Cardiac fibroblast (primary cell): ENCODE measurements at places on chromosomes 1 and 21.

- DNase-seq = no peak
Observed at GRCh38 chr21:42550817-42551216, 37.2 kb downstream of the SLC37A1 start.

- DNase-seq = no peak
Observed at GRCh38 chr1:32137111-32137510, 29.3 kb downstream of the KPNA6 start.

DNA sequence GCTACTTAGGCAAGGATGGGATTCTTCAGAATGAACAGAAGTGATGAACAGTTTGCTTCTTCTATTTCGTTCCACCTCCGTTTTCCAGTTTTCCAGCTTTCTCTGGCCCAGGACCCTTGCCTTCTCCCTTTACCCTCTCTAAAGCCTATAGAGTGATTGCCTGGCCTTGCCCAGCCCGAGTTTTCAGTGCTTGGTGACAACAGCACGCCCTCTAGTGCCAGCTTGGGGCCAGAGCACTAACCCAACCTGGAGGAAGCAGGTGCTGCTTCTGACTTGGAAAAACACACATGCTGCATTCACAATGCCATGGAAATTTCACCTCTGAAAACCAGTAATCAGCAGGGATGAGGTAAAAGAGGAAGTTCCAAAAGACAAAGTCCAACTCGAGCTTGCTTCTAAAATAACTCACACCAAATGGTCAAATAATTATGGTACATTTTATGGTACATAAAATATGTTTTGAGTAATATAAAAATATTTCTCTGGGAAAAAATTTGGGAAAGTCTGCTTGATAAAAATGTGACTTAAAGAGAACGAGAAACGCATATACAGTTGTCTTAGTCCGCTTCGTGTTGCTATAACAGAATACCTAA is 26.1 kb downstream of the UBE2T start:
- DNase-seq = peak; percentile 80

DNA sequence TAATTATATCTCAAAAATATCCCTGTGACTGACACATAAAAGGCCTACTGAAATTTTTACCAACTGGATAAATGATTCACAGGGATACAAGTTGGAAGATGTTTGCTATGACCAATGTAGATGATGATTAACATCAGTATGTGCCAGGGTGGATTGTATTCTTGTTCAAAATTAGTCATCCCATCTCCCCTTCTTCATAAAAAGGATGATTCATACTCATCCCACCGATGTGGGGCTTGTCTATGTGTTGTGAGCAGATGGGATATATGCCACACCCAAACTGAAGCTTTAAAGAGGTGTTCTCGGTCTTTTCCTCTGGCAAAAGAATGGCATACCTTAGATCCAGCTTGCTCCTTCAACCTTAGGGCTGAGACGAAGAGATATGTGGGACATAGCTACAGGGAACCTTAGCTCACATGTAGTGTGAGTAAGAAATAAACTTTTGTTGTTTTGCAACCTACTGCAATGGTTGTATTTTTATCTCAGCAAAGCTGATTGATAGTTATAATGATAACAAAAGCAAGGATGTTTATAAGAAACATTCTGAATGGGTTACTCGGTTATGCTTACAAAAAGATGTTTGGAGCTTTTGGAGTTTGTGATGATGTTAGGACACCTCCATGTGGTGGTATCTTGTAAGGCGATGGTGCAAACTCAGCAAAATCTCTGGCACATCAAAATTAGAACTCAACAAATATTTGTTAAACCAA is 29.4 kb downstream of the SPATA17 start:
- DNase-seq = peak; percentile 82

GRCh38 chr1:192224396-192224795 is 66.1 kb downstream of the RGS18 start:
- peak; percentile 4 for DNase-seq

DNA sequence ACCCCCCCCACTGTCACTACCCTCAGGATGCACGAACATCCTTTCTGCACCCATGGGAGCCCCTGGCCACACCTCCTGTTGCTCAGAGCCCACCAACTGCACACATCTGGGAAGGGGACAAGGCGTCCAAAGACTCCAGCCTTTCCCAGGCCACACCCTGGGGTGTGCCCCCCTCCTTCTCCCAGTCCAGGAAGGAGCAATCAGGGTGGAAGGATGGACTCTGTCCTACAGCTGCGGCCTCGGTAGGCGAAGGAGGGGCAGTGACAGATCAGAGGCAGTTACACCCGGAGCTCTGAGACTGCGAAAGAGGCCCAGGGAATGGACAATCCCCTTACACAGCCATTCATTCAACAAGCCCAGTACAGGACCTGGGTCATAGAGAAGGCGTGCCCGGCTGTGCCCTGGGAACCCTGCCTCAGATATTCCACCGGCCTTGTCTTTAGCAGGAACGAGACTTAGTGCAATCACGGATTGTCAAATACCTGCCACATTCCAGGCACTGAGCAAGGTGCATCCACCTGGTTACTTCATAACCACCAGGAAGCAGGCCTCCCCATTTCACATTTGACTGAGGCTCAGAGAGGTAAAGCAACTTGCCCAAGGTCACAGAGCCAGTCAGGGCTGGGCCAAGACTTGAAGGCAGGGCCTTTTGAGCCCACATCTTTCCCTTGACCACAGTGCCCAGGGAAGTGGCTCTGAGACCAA is 9.4 kb downstream of the HSPG2 start:
- peak; percentile 60 for DNase-seq

GRCh38 chr21:40972151-40972550 is 125.2 kb upstream of the DSCAM start:
- no peak for DNase-seq

GRCh38 chr1:46757247-46757955 is 38.5 kb upstream of the EFCAB14 start:
- peak; percentile 27 for DNase-seq

DNA sequence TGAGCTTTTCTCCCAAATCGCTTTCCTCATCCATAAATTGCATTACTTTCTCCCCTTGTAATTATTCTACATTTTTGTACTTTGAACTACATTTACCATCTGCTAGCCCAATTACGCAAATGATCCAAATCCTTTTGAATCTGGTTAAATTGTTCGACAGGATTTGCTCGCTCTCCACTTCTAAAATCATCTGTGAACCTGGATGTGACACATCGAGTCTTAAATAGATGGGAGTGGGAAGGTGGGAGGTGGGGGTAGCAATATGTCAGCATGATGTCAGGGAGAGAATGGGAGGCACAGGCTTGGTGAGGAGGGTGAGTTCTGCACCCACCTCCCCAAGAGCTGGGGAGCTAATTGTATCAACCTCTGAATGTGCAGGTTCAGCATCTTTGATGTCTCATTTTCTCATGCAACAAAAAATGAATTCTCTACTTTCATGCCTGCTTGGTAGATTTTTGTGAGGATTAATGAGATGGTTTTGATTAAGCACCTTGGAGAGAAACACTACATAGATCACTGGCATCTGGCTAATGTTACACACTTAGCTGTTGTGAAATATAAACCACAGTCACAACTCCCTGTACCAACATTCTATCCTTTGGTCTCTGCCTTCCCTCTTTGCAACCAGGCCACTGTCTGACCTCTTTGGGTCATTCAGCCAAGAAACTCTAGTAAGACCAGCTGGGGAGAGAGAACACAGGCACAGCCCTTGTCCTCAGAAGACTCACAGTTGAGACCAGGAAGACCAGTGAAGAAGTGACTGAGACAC is 165.1 kb downstream of the DAB1 start:
- no peak for DNase-seq

- DNase-seq = no peak
Observed at GRCh38 chr1:205041001-205041715, 1.9 kb upstream of the CNTN2 start.

GRCh38 chr1:212696721-212697331 is 2.8 kb downstream of the BATF3 start:
- no peak for DNase-seq

- DNase-seq = no peak
Observed at GRCh38 chr1:67632811-67633655, 52.0 kb upstream of the GADD45A start.

- no peak for DNase-seq
Observed at GRCh38 chr1:236882678-236883077, 87.6 kb downstream of the MTR start.

- DNase-seq = no peak
Observed at GRCh38 chr21:45009616-45010015, 64.8 kb upstream of the ADARB1 start.

DNA sequence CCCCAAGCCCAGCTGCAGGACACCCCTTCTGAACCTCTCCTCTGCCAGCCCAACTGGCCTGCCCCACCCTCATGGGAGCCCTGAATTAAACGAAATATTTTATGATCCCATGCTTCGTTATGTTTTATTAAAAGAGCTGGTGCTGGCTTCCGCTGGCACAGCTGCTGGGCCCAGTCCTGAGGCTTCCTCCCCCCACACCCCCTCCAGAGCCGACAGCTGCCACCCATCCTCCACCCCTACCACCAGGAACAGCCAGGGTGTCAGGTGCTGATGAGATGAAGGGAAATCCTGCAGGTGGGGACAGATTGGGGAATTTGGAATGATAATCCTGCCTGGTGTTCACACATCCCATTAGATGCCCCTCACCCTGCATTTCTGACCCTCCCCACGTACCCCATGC is 19.0 kb downstream of the IGSF21 start:
- no peak for DNase-seq

DNA sequence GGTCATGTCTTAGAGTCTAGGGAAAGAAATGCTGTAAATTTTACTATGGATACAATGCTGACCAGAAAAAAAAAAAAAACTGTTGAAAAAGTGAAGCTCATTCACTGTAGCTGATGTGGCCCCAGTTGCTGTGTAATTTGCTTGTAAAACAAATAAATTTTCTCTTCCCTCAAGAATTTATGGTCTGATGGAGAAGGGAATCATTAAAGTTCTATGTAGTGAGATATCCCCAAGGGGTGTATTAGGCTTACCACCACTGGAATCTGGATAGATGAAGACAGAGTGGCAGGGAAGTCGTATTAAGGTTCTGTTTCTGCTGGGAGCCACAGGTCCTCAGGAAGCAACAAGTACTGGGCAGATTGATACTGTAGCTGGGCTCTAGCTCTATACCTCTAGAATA is 860.0 kb downstream of the LTN1 start:
- DNase-seq = peak; percentile 13

GRCh38 chr1:153790313-153790965 is 15.2 kb downstream of the SLC27A3 start:
- peak; percentile 94 for DNase-seq

GRCh38 chr1:234584926-234585325 is 25.1 kb downstream of the IRF2BP2 start:
- DNase-seq = peak; percentile 53

DNA sequence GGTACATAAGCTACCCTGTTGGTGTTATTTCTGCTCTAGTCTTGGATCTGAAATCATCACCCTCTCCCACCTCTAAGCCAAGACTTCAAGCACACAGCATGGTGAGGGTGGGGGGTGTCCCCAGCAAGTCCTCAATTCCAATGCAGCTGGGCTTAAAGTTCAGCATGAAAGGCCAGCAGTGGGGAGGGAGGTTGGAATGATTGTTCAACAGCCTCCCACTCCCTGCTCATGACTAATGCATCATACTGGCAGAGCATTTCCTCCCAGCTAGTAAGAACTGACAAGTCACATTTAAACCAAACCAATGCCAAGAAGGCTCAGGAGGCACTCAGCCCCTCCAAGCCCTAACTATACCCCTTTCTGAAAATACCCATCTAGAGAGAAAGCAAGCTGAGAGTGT is 50.1 kb downstream of the TIAM1 start:
- DNase-seq = peak; percentile 93

DNA sequence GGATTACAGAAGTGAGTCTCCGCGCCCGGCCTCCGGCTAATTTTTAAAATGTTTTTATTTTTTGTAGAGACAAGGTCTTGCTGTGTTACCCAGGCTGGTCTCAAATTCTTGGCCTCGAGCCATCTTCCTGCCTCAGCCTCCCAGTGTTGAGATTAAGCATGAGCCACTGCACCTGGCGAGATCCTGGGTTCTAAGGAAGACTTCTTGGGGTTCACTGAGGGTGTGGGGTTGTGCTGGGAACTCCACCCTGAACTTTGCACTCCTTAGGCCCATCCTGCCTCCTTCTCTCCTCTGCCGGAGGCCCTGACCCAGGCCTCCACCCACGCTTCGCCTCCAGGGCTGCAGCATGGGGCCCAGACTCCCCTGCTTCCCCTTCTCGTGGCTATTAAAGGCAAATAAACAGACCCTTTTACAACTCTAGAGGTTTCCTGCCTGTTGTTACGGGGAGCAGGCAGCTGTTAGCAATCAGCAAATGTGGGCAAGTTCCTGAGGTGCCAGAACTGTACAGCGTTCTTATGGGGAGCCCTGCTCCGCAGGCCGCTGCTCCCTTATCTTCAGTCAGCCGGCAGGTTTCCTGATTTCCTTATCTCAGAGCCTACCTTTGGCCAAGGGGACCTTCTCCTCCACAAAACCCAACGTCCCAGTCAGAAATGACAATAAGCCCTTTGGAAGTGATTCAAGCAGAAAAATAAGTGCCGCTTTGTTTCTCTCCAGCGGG is 41.0 kb upstream of the LIN9 start:
- DNase-seq = peak; percentile 36

- DNase-seq = no peak
Observed at GRCh38 chr21:9758888-9759287, 762.5 kb upstream of the TPTE start.

DNA sequence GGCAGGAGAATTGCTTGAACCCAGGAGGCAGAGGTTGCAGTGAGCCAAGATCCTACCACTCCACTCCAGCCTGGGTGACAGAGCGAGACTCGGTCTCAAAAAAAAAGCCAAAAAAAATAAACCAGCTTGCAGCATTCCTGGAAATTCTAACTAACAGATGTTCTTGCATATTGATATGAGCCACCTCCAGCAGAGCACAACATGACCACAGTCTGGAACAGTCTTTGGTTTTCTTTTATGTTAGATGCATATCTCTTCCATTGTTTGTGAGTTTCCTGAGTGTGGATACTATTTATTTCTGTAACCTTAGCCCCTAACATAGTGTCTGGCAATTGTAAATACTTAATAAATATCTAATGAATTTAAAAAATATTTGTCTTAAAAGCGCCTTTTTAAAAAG is 23.9 kb downstream of the IFNAR1 start:
- peak; percentile 16 for DNase-seq

DNA sequence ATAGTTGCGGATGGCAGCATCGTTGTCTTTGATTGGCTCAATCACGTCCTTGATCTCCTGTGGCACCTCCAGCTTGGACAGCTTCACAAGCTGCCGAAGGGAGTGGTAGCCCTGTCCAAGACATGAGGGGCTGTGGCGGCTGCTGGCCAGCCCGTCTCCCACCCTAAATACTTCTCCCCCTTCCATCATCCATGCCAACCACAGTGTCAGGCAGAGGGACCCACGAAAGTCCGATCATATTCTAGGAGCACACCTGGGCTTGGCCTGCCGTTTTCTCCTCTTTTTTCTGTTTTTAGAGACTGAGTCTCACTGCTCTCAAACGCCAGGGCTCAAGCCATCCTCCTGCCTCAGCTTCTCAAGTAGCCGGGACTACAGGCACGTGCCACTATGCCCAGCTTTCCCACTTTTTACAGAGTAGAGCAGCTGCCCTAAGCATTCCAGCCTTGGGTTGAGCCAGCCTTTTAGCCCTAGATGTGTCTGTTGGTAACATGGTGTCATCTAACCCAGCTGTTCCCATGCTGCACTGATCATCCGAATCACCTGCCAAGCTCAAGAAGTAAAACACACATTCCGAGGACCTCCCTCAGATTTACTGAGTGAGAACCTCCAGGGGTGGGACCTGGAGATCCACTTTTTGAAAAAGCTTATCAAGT is 10.4 kb downstream of the MTHFR start:
- no peak for DNase-seq
